ENCODE measurements at places on chromosomes 2 and 18.

GRCh38 chr2:130834091-130834930, 2.4 kb upstream of the ARHGEF4 start:
- peaks cover 18% of the 10 kb centered on the region for H3K4me1 ChIP-seq
- no peaks in the 10 kb centered on the region for H3K36me3 ChIP-seq
- H3K4me3 ChIP-seq, result no peak overlapping the region
- DNase-seq, result no peak

DNA sequence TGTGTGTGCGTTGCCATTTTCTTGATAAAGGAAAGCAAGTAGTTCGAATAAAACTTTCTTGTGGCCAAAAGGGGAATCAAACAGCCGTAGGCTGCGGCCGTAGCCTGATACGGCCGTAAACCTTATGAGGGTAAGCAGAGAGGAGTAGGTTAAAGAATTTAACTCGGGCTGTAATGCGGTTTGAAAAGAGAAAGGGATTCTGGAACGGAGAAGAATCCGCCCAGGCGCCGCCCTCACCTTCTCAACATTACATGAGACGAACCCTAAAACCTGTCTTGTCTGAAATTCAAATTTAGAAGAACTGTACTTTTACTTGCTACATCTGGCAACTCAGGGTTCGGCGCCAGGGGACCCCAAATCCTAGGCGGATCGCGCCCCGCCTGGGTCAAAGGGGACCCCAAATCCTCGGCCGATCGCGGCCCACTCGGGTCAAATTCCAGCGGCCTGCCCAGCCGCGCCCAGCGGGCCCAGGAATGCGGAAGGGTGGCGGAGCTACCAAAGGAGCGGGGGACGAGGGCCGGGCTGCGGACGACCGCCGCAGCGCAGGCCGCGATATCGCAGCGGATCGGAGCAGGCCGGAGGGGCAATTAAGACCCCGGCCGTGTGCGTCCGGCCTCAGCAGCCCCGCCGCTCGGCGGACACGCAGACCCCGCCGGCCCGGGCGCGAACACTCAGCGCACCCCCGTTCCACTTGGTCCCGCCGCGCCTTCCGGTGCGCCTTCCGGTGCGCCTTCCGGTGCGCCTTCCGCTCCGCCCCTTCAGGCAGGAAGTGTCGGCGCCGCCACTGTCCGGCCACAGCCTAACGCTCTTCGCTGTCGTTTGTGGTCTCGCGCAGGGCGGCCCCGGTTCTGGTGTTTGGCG, at the start of gene MYL12B:
MYL12B (plus strand) TSS at position 761 of the 861 bp plus-strand sequence. CDS start 10,766 bp downstream, outside the sequence.
- peak within 1 kb of the TSS; percentile 98 for H3K4me3 ChIP-seq
- peaks cover 70% of the 10 kb centered on the region for H3K4me1 ChIP-seq
- H3K36me3 ChIP-seq, result peaks cover 20% of the 10 kb centered on the region
- DNase-seq, result peak; percentile 84

GRCh38 chr18:56258178-56258577, 380.2 kb downstream of the TXNL1 start:
- no peaks in the 10 kb centered on the region for H3K4me1 ChIP-seq
- no peaks in the 10 kb centered on the region for H3K27me3 ChIP-seq
- no peak for DNase-seq
- H3K4me3 ChIP-seq, result no peak overlapping the region

GRCh38 chr2:54085069-54085468, 30.3 kb upstream of the ACYP2 start:
- H3K36me3 ChIP-seq, result no peaks in the 10 kb centered on the region
- DNase-seq, result no peak
- H3K4me3 ChIP-seq, result no peak overlapping the region
- no peak overlapping the region for H3K27ac ChIP-seq
- no peaks in the 10 kb centered on the region for H3K4me1 ChIP-seq

- H3K4me3 ChIP-seq, result no peak overlapping the region
- no peaks in the 10 kb centered on the region for H3K4me1 ChIP-seq
- no peak for DNase-seq
- H3K27ac ChIP-seq, result no peak overlapping the region
- H3K27me3 ChIP-seq, result no peaks in the 10 kb centered on the region
Measured at GRCh38 chr18:75132931-75133525, 75.9 kb downstream of the PTGR3 start.
